Testis (tissue), 5 donors: ENCODE measurements at places on chromosomes 11 and 22.

DNA sequence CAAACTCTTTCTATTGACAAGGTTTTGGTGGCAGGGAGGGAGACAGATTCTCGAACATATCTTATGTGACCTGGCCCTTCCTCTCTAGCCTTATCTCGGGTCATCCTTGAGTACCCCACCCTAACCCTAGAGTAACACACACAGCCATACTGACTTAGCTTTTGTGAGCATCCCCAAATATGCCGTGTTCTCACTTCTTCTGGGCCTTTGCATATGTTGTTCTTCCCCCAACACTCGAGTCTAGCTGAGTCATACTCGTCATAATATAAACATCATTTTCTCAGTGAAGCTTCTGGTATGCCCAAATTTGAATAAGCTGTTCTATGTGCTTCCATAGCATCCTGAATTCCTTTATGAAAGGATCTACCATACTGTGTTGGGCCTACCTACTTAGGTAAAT, 8.0 kb downstream of the TTC17 start:
- DNase-seq: no peak

DNA sequence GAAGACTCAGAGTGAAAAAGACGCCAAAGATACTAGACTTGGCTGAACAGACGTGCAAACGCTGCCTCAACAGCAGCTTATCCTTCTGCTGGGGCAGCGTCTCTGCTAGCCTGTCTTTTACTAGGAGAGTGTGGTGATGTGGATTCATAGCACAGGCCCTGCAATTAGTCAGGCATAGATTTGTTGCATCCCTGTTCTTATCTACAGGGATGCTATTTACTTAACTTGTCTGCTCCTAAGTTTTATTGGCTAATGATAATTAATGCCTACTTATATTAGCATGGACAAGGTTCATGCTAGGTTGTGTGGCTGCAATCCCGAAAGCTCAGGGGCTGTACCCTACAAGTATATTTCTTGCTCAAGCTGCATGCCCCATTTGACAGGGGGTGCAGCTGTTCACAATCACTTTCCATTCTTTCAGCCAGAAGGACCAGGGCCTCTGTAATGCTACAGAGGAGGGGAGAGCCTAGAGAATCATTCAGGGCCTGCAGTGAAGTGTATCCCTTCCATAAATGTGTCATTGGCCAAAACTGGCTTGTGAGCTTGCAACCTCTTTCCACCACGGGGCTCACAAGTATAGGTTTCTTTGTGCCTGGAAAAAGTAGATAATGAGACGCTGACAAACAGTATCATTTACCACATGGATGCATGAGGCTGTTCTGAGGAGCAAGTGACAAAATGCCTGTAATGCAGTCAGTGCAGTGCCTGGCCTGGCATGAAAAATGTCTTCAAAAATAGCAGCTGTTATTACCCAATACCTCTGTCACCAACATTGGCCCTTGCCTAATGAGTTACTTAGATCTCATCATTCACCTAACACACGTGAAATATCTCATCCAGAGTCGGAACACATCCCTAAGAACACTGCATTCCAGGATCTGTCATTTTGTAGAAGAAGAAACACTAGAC, 685.8 kb upstream of the API5 start:
- DNase-seq: no peak

DNA sequence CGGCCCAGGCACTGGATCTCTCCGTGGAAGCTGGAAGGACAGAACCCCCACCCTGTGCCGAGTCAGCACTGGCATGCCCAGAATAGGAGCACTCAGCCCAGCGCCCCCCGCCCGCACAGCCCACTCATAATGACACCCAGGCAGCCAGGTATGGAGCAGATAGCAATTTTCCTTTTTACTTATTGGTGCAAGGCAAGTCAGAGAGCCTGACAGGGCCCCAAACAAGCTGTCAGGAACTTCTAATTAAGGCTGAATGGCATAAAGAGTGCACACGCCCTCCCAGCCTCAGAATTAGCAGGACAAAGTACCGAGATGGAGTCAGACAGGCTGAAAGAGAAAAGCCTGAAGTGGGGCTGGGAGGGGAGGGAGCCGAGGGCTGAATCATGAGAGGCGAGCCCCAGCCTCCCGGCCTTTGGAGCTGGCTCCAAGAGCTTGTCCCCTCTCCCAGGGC, 76.9 kb downstream of the DSCAML1 start:
- no peak for DNase-seq

DNA sequence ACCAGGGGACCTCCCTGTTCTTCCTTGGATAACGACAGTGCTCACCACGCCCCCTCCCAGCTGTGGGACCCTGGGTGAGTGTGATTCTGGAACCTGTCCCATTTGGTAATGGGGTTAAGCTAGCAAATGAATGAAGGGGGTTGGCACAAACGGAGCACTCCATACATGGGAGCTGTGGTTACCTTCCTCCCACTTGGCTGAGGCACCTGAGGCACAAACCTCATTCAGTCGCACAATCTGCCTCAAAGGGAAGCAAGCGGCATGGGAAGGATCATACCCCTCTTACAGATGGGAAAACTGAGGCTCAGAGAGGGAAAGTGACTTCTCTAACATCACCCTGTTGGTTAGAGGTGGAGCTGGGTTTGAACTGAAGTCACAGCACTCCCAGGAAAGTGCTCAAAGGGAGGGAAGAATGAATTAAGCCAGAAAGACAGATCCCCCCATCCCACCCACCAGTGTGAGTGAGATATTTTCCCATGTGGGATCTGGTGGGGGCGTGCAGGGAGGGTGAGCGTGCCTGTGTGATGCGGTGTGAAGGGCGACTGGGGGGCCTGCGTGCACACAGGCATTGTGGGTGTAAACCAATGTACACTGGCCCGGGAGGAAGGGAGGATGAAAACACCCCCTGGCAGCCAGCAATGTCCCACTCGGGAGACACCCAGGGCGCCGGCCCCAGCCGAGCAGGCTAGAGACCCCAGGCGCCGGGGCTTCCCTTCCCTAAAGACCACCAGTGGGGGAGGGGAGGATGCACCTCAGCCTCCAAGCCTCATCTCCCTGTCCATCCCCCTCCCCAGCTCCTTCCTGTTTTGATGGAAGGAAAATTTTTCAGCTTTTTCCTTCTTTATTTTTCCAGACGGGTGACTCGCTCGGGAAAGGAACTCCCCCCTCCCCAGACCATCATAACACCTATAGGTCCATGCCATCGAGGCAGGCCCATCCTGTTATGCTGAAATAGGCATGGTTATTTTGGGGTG, 8.0 kb upstream of the PDGFB start:
- no peak for DNase-seq

DNA sequence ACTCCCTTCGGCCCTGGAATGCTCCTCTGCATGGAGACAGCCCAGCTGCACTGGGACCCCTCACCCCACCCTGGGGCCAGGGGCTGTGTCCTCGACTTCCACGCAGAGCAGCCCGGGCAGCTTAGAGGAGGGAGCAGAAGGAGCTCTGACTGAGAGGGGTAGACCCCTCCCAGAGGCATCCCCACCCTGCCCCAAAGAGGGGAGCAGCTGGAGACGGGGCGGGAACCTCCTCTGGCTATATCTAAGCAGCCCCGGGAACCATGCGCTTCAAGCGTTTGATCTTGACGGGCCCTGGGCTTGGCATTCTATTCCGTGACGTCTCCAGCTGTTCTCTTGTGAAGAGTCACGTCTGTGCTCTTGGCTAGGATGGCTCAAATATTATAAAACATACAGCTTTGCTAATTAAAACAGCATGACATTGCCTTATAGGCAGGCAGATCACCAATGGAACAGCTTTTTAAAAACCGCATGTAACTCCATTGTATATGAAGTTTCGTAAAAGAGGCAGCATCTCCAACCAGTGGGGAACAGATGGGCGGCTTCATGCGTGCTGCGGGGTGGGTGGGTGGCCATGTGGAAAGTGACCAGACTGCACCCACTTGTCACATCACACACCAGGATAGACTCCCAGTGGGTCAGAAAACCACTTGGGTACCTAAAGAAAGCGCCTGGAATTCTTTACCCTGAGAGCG, 7.7 kb downstream of the KCNQ1 start:
- DNase-seq: no peak

DNA sequence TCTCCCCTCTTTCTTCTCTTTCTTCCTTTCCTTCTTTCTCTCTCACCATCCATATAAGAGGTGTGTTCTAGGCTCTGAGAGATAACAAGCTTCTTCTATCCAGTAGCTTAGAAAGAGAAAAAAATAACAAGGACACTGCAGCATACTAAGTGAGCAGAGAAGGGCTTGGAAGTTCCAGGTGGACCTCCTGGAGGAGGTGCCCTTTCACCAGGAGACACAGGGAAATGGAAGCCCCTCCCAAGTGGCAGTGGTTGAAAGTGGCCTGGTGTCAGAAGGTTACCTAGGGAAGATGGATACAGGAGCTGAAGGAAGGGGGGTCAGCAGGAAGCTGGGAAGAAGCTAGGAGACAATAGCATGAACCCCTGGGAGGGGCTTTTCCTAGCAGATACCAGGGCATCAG, 5.5 kb downstream of the DCHS1 start:
- DNase-seq: no peak

- no peak for DNase-seq
Measured at GRCh38 chr22:20957102-20957682, 9.9 kb upstream of the AIFM3 start.

DNA sequence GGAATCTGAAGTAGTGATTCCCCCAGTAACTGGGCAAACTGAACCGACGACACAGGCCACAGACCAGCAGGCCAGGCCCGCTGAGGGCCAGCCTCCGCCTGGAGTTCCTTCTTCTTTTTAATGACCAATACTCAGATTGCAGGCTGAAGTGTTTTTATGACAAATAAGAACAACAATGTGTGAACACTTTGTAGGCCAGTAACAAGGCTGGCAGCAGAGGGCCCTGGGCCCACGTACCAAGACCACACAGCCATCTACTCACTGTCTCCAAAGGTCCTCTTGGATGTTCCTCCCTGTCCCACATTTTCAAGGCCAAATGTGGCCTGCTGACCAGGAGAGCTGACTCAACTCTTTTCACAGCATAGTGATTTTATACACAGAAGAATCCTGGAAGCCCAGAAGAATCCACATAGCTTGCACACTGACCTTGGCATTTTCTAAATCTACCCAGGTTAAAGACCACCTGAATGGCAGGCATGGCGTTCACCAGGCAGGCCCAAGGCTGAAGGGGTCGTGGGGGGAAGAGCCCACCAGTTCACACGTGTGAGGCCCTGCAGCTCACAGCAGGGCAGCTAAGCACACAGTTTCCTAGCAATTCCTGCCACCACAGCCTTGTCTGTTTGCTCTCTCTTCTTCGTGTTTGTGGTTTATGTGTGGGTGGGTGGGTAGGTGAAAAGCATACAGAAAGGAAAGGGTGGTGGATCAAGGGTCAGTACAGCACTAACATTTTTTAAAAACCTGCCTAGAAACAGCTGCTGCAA, 13.3 kb downstream of the SMCO4 start:
- peak; percentile 63 for DNase-seq

- DNase-seq: no peak
Measured at GRCh38 chr11:90747057-90747456, 524.2 kb upstream of the CHORDC1 start.

GRCh38 chr11:47986742-47987141, 6.4 kb downstream of the PTPRJ start:
- DNase-seq: no peak

GRCh38 chr22:25566186-25566897, 1.9 kb downstream of the GRK3 start:
- DNase-seq: no peak

DNA sequence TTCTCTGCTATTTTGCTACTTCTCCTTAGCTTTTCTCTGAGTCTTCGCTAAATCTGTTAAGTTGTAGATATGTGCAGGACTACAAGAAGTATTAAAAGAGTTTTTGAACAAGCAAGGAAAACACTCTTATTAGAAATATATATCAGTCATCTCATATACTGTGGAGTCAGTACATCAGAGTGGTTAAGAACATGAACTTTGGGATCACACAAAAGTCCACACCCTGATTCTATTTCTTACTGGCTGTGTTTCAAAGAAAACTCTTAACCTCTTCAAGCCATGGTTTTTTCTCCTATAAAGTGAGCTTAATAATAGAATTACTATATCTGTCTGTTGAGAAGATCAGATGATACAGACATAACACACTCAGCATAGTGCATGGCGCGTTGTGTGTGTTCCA, 29.5 kb downstream of the MMP13 start:
- DNase-seq: no peak

- DNase-seq: peak; percentile 81
Measured at GRCh38 chr11:117519170-117519569, 191.5 kb downstream of the CEP164 start.

DNA sequence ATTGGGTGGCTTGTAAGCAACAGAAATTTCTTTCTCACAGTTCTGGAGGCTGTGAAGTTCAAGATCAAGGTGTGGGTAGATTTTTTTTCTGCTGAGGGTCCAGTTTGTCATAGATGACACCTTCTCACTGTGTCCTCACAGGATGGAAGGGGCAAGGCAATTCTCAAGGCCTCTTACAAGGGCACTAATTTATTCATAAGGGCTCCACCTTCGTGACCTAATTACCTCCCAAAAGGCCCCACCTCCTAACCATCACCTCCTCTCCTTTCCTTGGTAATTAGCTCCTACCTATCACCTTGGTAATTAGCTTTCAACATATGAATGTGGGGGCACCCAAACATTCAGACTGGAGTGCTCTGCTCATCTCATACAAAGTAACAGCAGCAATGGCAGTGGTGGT, 92.3 kb upstream of the CD44 start:
- DNase-seq: no peak

DNA sequence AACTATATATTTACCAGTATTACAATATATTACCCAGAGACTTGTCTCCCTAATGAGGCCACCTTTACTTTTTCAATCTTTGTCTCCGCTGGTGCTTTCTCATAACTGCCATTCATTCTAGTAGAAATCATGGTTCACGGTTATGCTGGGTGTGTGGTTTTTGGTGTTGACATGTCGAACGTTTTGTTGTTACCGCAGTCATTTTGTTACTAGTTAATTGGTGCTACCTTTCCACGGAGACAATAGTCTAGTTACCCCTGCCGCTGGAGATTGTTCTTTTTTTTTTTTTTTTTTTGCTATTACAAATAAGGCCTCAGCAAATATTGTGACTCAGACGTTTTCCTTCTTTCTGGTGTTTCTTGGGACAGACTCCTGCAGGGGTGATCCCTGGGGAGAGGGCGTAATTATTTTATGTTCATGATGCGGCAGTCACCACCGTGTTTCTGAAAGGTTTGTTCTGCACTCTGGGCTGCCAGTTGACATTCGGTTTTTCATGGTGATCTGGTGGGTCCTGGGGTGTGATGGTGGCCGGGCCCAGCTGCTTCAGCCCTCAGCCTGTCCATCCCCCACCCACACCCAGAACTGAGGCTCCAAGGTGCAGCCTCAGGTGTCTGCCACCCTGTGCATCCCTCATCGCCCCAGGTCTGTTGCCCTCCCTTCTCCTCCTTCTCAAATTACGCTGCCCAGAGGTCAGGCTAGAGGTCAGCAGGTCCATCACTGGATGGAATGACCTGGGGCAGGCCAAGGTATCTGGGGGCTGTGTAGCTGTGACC, 28.6 kb downstream of the LRP5 start:
- no peak for DNase-seq
